ENCODE measurements at places on chromosomes 1 and 21.

DNA sequence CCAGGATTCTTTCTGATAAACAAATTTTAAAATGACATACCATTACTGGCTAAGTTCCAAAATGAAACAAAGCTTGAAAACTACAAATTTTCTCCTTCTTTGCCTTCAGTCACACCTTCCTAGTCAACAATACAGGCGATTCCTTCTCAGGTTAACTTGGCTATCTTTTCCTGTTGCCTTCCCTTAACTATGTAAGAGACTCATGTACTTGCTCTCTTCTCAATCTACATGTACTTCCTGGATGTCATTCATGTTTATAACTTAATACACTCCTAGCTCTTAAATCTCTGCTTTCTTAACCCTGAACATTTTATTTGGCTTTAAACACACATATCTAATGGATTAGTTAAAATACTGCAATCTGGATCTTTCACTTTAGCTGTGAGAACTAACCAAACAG is 97.0 kb downstream of the COQ8A start:
- no peak for DNase-seq

- DNase-seq: no peak
Measured at GRCh38 chr1:78367700-78368099, 123.1 kb upstream of the PTGFR start.

GRCh38 chr1:109158433-109158832 is 44.5 kb downstream of the ELAPOR1 start:
- no peak for DNase-seq

DNA sequence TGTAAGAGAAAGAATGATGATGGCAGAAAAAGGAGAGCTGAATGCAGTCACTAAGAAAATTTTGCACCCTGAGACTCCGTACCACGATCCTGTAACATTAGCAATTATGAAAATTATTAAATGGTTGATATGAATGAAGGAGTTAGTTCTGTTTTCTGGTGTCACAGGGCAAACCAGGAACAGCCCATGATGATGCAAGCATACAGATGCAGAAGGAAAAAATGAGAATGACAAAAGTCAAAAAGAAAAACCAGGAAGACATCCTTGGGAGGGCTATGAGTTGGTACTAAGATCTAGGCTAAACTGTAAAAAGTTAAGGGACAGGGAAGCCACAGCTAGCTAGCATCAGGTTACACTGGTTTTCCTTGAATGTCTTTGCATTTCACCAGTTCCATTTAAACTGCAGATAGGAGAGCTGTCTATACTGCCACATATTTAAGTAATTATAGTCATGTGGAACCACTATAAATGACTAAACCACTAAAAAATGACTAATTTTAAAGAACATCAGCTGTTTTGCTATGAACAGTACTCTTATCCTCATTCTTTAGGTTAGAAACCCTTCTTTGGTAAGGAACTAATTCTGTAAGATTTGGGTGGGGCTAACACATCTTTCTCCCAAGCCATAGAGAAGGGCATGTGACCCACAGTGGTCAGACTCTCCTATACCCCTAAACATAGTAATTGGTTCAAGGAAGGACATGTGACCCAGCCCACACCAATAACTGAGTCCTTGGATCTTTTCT is 11.4 kb downstream of the DOCK7 start:
- DNase-seq: peak; percentile 16

GRCh38 chr1:191151321-191151807 is 673.7 kb upstream of the BRINP3 start:
- DNase-seq: no peak

GRCh38 chr1:38129473-38129872 is 82.9 kb upstream of the POU3F1 start:
- DNase-seq: no peak

DNA sequence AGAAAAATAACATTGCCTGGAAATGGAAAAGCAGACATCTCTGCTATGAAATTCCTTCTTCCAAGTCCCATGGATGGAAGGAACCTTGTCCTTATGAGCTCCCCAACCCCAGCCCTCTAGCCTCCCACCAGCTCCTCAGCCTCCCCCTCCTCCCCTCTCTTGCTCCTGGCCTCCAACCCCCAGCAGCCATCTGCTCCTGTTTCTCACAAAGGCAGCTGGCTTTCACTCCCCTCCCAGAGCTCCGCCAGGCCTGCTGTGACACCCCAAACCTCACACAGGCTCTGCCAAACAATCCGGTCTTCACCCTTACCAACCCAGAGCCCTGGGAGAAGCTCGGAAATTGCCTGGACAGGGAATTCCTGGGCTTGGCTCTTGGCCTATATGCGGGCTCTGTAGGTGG is 69.2 kb downstream of the KLHDC7A start:
- no peak for DNase-seq

DNA sequence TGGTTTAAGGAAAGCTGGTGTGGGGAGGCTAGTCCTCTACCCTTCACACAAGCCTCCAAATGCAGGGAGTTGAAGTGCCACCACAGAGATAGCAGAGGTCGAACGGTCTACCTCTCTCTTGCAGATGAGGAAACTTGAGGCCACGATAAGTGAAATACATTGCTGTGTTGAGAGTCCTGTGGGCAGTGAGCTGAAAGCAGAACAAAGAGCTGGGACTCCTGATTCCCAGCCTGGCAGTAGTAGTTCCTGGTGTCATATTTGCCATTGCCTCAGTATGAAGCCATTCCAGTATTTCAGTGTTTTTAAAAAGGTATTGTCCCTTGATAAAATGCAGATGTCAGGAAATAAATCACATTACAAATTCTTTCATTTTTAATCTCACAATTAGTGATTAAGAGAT is 28.6 kb downstream of the AK4 start:
- DNase-seq: peak; percentile 52

- DNase-seq: no peak
Measured at GRCh38 chr1:8040586-8040985, 14.5 kb upstream of the ERRFI1 start.

- DNase-seq: peak; percentile 70
Measured at GRCh38 chr1:67853704-67854103, 20.4 kb upstream of the GNG12 start.

GRCh38 chr1:234408757-234409156 is 35.5 kb downstream of the COA6 start:
- DNase-seq: no peak

DNA sequence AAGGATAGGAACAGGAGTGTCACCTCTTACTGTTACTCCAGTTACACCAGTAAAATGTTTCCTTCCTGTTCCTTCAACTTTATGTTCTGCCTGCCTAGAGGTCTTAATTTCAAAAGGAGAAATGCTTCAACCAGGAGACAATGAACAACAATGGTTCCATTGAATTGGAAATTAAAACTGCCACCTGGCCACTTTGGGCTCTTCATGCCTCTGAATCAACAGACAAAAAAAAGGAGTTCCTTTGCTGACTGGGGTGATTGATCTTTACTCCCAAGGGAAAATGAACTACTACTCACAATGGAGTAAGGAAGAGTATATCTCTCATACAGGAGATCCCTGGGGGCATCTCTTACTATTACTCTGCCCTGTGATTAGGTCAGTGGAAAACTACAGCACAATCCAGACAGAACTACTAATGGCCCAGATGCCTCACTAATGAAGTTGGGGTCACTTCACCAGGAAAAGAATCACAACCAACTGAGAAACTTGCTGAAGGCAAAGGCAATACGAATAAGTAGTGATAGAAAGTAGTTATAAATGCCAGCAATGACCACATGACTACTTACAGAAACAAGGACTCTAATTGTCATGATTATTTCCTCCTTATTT is 76.6 kb upstream of the PRDX6 start:
- DNase-seq: no peak

GRCh38 chr21:45419162-45419561 is 14.2 kb downstream of the COL18A1 start:
- no peak for DNase-seq

DNA sequence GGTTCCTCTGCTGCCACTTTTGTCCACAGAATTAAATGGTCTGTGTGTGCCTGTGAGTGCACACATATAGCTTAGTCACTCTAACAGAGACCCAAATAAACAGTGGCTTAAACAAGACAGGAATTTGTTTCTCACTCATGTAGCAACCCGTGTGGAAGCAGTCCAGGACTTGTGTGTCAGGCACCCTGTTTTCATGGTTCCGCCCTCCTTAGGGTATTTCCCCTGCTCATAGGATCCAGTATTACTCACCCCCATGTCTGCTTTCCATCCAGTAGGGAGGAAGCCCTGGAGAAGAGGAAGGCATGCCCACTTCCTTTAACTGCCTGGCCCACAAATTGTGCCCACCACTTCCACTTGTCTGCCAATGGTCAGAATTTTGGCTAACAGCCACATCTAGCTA is 41.3 kb upstream of the TACSTD2 start:
- DNase-seq: peak; percentile 50

GRCh38 chr1:212454741-212455140 is 22.0 kb downstream of the NENF start:
- no peak for DNase-seq

- peak; percentile 94 for DNase-seq
Measured at GRCh38 chr1:86774305-86775295, 70.2 kb downstream of the SH3GLB1 start.

DNA sequence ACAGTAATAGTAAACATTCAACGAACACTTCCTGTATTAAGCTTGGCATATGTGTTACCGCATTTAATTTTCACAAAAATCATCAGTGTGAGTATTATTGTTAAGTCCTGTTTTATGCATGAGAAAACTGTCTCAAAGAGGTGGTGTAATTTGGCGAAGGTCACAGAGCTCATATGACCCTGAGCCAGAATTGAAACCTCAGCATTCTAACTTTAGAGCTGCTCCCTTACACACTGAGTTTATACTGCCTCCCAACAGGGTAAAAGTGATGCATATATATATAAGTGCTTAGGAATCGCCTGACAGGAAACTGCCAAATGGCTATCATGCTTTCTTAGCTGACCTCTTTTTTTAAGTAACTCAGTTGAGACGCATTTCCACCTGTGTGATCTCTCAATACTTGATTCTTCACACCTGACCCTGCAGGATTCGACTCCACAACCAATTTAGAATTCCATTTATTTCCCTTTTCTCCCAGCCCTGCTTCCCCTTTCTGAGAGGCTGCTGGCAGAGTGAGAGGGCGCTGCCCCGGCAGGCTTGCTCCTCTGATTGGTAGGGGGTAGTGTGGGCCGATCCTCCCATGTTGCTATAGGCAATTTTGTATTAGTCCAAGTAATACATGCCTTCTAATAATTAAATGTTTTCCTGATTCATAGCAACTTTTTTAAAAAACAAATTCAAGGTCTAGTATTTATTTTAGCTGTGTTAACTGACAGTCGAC is 40.5 kb downstream of the ZBTB40 start:
- no peak for DNase-seq

- no peak for DNase-seq
Measured at GRCh38 chr1:29640428-29640785, 404.1 kb downstream of the PTPRU start.

DNA sequence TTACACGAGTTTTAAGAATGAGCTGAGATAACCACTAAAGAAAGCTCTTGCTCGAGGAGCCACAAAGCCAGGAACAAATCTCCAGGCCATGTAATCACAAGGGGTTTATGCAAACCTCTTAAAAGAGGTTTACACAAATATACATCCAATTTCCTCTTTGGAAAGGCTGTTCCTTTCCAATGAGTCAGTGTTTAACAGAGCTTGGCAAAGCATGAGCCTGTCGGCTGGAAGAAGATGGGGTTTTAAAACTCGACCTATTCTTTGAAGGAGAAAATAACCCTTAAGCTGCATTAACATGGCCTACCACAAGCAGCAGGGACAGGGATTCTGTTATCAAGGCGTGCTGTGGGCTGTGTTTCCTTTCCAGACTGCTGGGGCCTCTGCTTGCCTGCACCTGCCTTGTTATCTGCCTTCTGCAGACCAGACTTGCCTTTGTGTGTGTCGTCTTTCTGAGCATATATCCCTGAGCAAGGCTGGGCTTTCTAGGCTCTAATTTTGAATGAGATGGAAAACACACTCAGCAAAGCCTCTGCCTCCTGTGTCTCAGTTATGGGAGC is 40.6 kb upstream of the CYP2J2 start:
- peak; percentile 90 for DNase-seq

- DNase-seq: no peak
Measured at GRCh38 chr1:71882637-71883036, 399.7 kb downstream of the NEGR1 start.

- no peak for DNase-seq
Measured at GRCh38 chr21:21963911-21964310, 965.7 kb downstream of the NCAM2 start.

GRCh38 chr1:111449703-111450017 is 396 bp downstream of the ATP5PB start:
- DNase-seq: no peak

- no peak for DNase-seq
Measured at GRCh38 chr1:171431994-171432393, 53.3 kb upstream of the PRRC2C start.

GRCh38 chr1:44110916-44111315 is 7.7 kb upstream of the KLF17 start:
- DNase-seq: no peak

DNA sequence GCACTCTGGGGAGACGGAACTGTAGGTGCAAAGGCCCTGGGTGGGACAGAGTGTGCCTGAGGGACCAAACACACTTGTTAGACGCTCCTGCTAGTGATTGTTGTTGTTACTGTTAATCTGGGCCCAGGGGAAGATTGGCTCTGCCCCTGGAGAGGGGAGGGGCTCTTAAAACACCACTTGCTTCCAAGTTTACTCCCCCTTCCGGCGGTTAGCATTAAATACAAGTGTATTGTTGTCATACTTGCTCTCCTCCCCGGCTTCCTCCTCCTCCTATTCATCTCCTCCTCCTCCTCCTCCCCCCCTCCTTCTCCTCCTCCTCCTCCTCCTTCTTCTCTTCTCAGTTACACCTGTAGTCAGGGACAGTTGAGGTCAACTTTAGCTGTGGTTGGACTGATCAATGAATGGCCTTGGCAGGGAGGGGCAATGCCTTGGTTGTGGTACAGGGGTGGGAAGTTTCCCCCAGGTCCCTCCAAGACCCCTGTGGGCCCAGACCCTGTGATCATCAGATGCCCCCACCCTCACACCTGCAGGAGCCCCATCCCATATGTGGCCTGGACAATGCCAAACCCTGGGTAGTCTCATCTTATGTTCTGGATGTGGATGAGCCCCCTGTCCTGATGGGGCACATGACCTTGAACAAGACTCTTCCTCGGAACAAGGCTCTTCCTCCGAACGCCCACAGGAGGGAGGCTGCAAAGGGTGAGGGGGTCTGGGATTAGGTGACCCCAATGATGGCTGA is 217.3 kb downstream of the PTPRU start:
- peak; percentile 77 for DNase-seq

DNA sequence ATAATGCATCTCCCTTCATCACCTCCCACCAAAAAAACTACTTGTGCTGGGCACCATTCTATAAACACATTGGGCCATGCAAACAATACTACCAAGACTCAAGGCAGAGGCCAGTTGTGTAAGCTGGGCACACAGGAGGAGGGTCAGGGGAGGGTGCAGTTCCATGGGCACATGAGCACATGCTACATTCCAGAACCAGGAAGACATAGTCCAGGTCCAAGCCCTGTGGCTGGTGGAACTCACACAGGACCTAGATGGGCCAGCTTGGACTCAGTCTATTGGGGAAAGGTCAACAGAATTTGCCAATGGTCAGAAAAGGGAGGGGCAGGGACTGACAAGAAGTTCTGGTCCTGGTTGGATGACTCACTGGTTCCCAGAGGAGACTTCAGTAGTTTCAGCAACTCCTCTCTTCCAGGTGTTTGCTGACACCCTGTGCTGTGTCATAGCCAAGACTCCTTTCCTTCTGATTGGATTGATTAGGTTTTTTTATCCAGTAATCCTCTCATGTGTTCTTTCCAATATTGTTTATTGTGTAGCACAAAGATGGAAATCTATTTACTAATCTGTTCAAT is 249.7 kb downstream of the C1orf94 start:
- no peak for DNase-seq

All from hematopoietic multipotent progenitor cell treated with erythropoietin and hydrocortisone succinate and interleukin-3 and kit ligand, for 4 days (in vitro differentiated cells).